Stimulated activated CD4-positive, alpha-beta T cell treated with anti-CD3 and anti-CD28 coated beads, TNF-alpha, amount 100 ng/mL, for 4 hours (primary cell): ENCODE measurements at places on chromosomes 7 and 10.

DNA sequence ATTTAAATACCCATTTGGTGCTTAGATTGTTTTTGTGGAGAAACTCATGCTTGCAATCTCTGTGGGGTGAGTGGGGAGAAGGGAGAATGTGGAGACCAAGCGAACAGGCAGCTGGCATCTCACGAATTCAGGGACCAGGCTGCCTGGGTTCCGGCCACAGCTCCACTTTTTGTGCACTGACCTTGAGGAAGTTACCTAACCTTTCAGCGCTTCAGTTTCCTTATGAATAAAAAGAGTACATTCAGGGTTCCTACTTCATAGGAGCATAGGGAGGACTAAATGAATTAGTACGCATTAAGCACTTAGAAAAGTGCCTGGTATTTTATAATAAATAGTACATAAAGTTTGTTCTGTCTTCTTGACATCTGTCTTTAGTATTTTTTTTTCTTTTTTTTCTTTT, 72.5 kb downstream of the PRTFDC1 start:
- DNase-seq, result no peak

- no peak for DNase-seq
Observed at GRCh38 chr7:99235925-99236324, 28.0 kb upstream of the KPNA7 start.

GRCh38 chr7:80806663-80807062, 112.2 kb downstream of the SEMA3C start:
- DNase-seq, result no peak

DNA sequence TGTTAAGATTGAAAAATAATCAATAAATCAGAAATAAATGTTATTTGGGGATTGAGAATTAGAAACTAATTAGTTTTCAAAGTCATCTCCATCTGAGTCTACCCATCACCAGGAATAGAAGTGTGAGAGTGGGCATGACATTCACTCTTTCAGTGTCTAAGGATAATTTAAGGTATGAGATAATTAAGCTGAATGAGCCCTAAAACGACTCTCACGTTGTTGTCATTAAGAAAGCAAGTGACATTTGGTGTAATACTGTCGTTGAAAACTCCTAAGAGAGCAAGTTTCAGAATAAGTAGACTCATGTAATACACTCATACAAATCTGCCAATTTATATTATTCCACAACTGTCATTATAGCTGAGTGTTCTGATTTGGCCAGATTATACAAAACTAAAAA, 7.1 kb downstream of the AGMO start:
- DNase-seq, result no peak

DNA sequence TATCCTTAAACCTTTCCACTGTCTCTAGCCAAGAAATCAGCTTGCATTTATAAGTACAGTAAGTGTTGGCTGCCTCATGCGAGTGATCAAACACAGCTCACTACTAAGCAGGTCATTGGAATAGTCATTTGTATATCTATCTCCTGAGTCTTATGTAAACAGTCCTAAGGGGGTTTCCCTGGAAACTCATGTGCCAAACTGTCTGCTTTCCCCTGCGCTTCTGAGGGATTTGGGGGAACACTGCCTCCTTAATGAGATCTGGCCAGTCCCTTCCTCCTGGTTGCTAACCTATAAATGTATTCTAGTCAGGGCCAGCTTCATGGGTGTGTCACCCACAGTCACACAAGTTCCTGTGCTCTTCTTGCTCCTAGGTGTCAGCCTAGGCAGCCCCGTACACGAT, 133.1 kb downstream of the CD36 start:
- no peak for DNase-seq

GRCh38 chr10:44326474-44327030, 58.3 kb downstream of the CXCL12 start:
- DNase-seq, result no peak

- no peak for DNase-seq
Observed at GRCh38 chr7:13420726-13421125, 568.7 kb downstream of the ETV1 start.

- DNase-seq, result no peak
Observed at GRCh38 chr7:112206991-112207592, 597 bp downstream of the ZNF277 start.

DNA sequence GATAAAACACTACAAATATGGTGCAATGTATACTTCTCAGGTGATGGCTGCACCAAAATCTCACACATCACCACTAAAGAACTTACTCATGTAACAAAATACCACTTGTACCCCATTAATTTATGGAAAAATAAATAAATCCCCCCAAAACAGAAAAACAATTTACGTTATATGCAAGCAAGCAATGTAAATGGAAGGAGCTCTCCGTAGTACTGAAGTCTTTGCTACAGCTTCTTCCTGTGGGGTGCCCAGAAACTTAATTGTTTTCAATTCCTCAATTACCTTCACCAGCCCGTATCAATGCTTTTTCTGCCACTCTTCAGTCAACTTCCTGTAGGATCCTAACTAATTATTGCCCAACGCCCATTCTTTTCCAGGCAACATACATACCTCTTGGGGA, 138.1 kb downstream of the RELN start:
- DNase-seq, result no peak

DNA sequence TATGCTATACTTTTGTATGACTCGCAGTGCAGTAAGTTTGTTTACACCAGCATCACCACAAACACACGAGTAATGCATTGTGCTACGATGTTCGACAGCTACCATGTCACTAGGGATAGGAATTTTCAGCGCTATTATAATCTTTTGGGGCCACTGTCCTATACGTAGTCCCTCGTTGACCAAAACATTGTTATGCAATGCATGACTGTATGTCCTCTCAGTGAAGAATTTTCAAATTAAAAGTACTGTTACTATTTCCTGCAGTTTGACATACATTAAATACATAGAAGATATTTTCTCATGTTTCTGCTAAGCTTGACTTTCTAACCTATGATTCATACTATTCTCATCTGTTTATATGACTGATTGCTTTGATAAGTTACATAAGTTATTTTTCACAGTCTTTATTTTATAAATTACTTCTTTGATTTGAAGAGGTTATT, 203.6 kb downstream of the VTI1A start:
- no peak for DNase-seq

GRCh38 chr10:112687647-112688046, 240.6 kb downstream of the VTI1A start:
- no peak for DNase-seq

DNA sequence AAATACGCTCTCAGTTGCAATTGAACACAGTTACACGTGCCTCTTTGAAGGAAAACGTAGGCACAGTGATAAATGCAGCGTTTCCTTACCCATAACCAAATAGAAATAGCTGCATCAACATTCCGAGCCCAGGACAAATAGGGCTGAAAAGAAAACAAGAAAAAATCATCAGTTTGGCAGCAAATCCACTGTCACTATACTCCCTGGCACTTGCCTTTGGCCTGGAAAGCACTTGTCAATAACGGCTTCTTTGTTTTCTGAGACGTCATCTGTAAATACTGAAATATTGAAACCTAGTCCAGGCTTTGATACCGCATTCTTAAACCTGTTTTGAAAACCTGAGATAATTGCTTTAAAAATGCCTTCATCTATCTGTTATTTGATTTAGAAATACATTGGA, 167.2 kb upstream of the AKR1E2 start:
- no peak for DNase-seq

GRCh38 chr7:138303230-138304070, 156.6 kb upstream of the TRIM24 start:
- DNase-seq, result no peak

GRCh38 chr7:50304129-50304910, at the start of gene IKZF1:
IKZF1 (plus strand) TSS chr7:50304716; CDS start chr7:50319062, 14,346 bp downstream.
- DNase-seq, result peak; percentile 46

DNA sequence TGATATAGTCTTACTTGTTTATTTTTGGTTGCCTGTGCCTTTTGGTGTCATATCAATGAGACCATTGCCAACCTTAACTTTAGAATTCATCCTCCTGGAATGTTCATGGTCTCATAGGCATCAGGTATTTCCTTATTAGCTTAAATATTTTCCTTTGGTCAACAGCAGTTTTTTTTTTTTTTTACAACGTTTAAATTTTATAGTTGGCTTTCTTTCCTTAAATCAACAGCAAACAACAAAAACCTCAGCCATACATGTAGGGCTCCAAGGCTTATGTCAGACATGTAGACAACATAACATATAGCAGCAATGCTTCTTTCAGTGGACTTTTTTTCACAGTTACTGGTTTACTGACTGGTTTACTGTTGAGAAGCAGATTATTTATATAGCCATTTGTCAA, 22.7 kb downstream of the ENTPD7 start:
- no peak for DNase-seq

DNA sequence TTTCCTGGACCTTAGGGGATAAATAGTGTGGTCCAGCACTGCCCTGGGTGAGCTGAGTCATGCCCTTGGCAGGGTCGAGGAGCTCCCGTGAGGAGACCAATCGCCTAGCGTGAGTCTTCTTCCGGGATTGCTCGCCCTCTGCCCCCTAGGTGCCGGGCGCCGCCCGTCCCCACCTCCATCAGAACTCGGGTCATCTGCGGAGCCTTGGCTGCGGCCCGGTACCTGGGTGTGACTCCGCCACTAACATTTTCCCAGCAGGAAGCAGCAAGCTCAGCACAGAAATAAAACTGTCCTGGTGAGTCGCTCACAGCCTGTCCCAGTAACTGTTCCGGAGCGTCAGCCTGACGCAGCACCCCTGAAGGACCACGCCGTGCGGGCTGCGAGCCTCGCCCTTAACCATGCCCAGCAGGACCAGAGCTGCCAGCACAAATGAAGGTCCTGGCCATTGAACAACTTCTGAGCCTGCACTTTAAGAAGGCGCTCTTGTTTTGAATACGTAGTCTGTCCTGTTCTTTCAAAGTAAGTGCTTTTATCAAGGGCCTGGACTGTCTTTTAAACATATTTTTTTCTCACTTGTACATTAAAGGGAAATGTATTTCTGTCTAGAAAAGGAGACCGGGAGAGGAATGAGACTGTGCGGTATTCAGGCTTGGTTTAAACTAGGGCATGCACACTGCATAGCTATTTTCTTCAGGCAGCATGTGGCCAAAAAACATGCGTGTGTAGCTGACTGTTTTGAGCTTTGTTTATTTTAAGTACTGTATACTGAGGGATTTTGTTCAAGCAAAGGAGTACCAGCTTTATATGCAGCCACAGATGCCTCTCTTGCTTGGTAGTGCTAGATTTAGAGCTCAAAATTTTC, 136.7 kb downstream of the HECW1 start:
- DNase-seq, result no peak

GRCh38 chr10:129780901-129781795, 182.9 kb downstream of the EBF3 start:
- no peak for DNase-seq

GRCh38 chr7:35869810-35870209, 69.0 kb downstream of the SEPTIN7 start:
- DNase-seq, result no peak

DNA sequence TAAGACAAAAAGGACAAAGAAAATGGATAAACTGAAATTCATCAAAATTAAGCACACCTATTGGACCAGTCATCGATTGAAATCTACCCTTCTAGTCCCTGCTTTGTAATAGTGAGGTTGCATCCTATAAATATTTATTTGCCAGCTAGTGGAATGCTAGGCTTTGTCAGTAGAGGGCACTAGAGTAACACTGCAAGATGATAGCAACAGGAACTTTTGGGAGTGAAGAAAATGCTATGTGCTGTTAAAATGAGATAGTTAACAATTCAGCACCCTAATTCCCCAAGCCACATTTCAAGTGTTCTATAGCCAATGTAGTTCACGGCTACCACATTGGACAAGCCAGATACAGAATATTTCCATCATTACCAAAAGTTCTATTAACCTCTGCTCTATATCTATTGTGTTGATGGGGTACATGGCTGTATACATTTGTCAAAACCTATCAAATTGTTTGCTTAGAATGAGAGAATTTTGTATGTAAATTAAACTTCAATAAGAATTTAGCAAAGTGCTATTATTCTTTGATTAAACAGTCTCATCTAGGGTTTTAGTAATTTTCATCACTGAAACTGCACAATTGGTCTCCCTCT, 69.8 kb downstream of the LSMEM1 start:
- DNase-seq, result no peak

DNA sequence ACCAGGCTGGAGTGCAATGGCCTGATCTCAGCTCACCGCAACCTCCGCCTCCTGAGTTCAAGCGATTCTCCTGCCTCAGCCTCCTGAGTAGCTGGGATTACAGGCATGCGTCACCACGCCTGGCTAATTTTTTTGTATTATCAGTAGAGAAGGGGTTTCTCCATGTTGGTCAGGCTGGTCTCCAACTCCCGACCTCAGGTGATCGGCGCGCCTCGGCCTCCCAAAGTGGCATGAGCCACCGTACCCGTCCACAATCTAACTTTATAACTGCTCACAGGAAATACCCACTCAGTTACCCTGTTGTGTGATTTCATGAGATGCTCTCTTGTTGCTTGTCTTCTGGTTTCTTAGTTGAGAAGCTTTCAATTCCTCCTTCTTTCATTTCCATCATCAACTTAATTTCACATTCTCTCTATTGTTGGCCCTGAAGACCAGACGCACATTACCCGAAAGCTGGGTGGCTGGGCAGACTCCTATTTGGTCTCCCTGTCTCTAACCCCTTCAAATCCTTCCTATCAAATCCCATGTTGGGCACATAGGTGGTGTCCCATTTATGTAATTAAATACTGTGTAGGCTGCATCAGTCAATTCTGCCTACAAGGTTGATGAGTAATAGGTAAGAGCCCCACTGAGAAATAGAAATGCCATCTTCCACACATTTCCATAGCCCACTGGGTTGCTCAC, 1.1 kb upstream of the GSTO2 start:
- DNase-seq, result no peak

DNA sequence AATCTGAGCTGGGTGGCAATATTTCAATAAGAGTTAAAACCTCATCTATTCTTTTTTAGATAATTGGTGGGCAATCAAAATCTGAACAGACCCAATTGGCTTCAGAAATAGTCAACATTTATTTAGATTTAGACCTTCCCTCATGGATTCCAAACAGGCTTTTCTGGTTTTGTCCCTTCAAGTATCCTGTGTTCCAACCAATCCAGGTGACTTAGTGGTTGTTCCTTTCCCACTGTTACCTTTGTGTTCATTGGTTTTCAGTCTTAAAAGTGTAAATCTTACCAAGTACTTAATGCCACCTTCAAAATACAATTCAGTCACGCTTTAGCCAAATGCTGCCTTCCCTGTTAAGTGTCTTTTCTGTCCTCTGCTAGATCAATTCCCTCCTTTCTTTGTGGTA, 85.9 kb downstream of the AHR start:
- no peak for DNase-seq

DNA sequence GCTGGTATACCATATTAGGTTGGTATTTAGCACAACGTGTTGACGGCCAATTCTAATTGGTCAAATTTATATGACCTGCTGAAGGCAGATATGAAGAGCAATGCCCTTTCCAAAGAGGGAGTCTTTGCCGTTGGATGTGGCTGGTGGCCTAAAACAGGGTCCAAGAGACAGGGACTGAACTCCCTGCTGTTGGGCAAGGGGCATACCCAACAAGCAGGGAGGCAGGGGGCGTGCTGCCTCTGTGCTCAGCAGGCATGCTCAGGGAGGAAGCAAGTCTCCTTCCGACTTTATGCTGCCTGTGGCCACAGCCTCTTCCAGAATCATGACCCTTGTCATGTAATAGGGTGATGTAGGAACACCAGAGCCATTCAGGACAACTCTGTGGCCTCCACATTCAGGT, 167.7 kb upstream of the NPVF start:
- no peak for DNase-seq

GRCh38 chr10:20105931-20106330, 289.7 kb downstream of the PLXDC2 start:
- no peak for DNase-seq

- no peak for DNase-seq
Observed at GRCh38 chr10:51905032-51905431, 205.6 kb upstream of the CSTF2T start.
